ENCODE measurements at places on chromosomes 2 and 18.

- no peak for DNase-seq
Observed at GRCh38 chr2:46050027-46050426, 247.2 kb upstream of the EPAS1 start.

DNA sequence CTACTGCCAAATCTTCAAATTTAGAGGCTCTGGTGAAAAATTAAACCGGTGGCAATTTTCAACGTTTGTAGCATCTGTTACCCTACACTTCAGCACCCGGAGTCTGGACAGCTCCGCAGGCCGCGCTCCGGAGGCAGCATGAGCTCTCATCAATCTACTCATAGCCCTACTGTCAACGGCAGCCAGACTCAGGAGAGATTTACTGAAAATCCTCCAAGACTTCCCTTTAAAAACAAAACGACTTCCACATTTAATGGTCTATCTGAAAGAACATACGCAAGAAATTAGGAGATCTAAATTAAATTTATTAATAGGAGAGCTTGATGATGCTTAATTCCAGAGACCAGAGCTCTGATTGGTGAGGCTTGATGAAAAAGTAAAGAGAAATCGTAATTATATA lies 970 bp upstream of the ADCYAP1 start:
- peak; percentile 38 for DNase-seq

DNA sequence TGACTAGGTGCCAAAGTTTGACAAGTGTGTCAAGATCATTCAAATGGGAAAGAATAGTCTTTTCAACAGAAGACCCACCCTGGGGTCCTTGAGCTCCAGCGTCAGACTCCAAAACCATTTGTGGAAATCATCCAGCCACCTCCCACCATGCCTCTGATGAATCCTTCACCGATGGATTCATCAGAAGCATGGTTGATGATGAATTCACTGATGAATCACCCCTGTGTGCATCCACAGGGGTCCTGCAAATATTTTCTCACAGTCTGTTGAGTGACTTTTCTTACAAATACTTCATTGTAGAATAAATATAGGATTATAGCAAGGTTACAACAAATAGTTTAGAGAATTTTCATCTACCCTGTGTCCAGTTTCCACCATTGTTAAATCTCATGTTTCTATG lies 4.3 kb downstream of the UGT1A9 start:
- DNase-seq = no peak

DNA sequence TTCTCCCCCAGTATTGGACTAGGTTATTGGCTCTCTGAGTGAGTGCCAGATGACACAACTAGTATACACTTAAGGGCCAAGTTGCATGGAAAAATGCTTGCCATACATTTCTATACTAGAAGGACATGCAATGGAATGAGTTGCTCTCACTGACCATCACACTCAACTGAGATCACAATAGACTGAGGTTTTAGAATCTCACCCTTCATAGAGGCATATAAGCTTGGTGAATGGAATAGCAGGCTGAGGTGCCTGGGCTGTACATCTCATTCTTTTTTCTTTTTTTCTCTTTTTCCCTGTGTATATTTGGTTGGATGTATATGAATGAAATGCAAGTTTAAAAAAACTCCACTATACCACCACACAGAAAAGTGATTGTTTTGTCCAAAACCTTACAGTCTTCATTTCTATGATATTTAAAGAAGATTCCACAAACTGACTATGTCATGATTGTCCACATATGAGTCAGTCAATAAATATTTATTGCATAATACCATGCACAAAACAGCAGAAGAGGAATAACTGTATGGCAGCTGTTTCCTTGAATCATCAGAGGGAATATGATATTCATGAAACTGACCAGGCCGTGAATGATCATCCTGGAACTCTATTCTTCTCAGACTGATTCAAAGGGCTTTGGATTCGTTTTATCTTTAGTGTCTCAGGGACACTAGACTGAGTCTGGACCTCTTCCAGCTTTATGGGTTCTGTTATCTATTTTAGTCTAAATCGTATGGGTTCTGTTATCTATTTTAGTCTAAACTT lies 122.6 kb upstream of the STK17B start:
- no peak for DNase-seq

- no peak for DNase-seq
Observed at GRCh38 chr2:7725171-7725849, 808.1 kb downstream of the RNF144A start.

GRCh38 chr18:63376538-63376937 lies 9.5 kb upstream of the KDSR start:
- DNase-seq = no peak

GRCh38 chr2:55618275-55619055 lies 1.0 kb upstream of the PPP4R3B start:
- DNase-seq = peak; percentile 33

GRCh38 chr2:172081221-172082022 lies 3.9 kb upstream of the DLX1 start:
- no peak for DNase-seq

DNA sequence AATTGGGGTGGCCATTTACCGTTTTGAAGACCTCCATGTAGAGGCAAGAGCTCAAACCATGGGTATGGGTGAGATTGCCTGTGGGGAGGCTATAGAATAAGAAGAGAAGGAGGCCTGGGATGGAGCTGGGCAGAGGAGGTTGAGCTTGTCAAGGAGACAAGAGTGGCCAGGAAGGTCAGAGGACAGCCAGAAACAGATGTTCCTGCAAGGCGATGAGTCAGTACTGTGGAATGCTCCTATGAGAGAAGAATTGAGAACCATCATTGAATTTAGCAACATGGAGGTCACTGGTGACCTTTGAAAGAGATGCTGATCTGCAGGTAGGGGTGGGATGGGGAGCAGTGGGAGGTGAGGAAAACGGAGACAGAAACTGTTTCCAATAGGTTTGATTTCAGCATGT lies 3.5 kb downstream of the ACSL3 start:
- peak; percentile 78 for DNase-seq

DNA sequence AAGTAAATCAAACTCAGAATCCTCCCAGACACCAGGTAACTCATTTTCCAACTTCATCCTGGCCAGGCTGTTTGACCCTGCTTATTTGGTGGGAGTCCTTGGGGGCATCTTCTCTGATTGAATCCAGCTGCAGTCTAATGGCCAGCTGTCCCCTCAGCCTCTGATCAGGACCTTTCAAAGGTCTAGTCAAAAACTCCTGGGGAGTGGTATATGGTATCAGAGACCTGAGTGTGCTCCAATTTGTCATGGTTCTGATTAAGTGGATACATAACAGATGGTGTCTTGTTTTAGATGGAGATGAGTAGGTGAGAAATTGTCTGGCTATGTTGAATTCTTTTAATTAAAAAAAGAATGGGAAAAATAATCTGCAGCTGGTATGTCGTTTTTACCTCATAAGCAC lies 842.6 kb upstream of the ACVR2A start:
- no peak for DNase-seq

DNA sequence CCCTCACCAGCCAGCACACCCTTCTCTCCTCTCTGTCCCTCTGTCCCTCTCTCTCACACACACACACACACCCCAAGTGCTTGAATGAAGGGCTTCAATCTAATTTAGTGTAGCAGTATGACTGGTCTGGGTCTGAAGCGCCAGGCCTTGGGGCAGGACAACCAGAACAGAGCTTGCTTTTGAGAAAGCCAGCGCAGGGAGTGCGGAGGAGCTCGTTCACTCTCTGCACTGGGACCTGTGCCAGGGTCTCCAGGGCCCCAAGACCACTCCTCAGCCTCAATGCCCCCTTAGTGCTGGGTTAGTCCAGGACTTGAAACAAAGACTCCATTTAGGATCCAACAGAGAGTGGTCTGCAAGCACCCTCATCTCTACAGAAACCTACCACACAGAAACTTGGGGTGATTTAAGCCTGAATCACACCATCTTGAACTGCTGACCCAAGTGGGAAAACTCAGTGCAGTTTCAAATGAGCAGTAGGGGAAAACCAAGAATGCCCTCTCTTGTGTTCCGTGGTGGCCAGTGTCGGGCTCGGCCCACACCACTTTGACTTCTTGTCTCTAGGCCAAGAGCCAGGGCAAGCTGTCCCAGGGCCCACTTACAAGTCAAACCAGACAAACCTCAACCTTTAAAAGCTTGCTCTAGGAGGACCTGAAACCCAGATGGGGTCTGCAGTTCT lies 66.6 kb upstream of the WIPF1 start:
- DNase-seq = no peak

DNA sequence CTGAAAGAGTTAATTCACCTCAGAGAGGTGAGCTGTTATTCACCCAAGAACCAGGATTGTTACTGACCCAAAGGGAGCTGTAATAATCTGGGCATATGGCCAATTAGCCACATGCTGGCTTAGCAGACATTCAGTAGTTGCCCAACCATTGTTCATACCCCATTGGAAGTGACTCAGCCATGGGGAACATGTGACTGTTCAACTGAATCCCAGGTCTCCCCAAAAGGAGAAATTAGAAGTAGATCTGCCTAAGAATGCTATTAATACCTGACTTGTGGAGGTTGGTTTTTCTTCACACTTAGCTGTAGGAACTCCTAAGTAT lies 272.6 kb upstream of the UBE2E3 start:
- peak; percentile 66 for DNase-seq

DNA sequence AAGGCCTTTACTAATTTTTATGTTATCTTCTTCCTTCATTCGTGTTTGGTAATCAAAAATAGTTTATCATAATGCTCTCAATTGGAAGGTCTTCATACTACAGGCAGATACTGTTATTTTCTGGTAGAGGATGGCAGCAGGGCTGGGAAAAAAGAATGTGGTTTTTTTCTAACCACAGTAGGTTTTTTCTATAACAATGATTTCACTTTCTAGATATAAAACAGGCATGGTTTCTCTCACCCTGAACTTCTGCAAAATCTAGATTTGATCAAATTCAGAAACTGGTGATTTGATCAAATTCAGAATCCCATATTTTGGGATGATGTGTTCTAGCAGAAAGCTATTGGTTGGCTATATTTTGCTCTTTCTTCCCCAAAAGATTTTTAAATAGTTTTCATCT lies 27.6 kb downstream of the BCL11A start:
- no peak for DNase-seq

GRCh38 chr2:7075834-7076233 lies 158.6 kb downstream of the RNF144A start:
- no peak for DNase-seq

- no peak for DNase-seq
Observed at GRCh38 chr2:33380719-33381118, 95.7 kb upstream of the RASGRP3 start.

GRCh38 chr2:240401308-240401707 lies 34.2 kb upstream of the GPC1 start:
- no peak for DNase-seq

- DNase-seq = no peak
Observed at GRCh38 chr18:53153800-53154199, 813.8 kb downstream of the DCC start.

- DNase-seq = no peak
Observed at GRCh38 chr2:39875182-39875913, 96.3 kb upstream of the THUMPD2 start.

DNA sequence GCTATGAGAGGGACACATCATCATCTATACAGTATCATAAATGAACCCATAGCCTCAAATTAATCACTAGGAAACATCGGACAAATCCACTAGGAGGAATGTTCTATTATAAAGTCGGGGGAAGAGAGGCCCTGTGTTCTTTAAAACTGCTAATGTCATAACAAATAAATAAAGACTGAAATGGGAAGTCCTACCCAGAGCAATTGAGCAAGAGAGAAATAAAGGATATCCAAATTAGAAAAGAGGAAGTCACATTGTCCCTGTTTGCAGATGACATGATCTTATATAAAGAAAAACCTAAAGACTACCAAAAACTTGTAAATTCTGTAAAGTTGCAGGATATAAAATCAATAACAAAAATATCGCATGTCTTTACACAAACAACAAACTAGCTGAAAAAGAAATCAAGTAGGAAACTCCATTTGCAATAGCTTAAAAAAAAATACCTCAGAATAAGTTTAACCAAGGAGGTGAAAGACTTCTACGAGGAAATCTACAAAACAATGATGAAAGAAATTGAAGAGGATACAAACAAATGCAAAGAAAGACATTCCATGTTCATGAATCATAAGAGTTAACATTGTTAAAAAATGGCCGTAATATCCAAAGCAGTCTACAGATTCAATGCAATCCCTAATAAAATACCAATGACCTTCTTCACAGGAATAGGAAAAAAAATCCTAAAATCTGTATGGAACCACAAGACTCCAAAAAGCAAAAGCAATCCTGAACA lies 30.6 kb downstream of the RTN4 start:
- peak; percentile 66 for DNase-seq

DNA sequence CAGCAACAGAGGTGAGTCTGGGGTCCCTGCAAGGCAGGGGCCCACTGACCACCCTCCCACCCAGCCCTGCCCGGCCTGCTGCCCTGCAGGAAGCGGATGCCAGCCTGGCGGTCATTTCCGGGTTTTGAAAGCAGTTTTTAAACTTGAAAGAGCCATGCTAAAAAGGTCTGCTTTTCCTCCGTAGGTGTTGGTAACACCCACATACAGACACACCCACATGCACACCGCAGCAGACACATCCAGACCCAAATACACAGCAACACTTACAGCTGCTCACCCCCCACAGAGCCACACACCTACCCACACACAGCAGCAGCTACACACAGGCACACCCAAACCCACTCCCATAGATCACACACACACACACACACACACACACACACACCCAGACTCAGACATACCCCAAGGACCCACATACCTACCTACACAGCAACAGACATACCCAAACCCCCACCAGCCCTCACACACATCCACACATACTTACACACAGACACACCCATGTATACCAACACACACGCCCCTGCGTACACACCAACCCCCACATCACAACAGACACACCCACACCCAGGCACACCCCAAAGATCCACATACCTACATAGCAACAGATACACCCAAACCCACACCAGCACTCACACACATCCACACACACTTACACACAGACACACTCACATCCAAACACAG lies 7.6 kb downstream of the ZFP36L2 start:
- peak; percentile 49 for DNase-seq

- DNase-seq = peak; percentile 23
Observed at GRCh38 chr2:44016282-44016681, 20.5 kb upstream of the LRPPRC start.

DNA sequence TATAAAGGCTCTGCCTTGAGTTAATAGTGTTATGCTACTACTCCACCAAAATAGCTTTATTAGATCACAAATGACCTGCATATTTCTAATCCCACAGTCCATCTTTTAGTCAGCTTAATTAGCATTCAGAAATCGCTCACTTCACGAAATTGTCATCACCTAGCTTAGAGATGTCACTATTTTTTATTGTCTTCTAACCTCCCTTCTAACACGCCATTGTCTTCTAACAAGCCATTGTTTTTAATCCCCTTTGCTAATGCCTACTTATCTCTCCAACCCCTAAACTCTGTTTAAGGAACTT lies 97.1 kb downstream of the EPB41L5 start:
- no peak for DNase-seq

DNA sequence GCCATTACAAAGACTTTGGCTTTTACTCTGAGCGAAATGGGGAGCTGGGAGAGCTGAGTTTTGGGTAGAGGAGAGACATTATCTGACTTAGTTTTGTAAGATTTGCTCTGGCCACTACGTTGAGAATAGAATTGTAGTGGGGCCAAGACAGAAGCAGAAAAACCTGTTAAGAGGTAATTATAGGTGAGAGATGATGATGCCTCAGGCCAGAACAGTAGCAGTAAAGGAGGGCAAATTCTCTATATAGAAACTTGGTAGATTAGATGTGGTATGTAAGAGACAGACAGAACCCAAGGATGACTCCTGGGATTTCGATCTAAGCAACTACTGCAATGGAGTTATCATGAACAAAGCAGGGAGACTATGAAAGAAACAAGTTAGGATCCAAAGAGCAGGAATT lies 17.4 kb upstream of the CREB1 start:
- DNase-seq = no peak

GRCh38 chr18:48792611-48793380 lies 158.0 kb downstream of the SMAD7 start:
- no peak for DNase-seq

GRCh38 chr2:84704505-84705244 lies 176.2 kb downstream of the TRABD2A start:
- no peak for DNase-seq
